ENCODE measurements at places on chromosomes 5 and 9. TPM values are rescaled to one million over a fixed set of nuclear protein-coding genes. Genes with fewer than 3 reads are reported as not detected.

DNA sequence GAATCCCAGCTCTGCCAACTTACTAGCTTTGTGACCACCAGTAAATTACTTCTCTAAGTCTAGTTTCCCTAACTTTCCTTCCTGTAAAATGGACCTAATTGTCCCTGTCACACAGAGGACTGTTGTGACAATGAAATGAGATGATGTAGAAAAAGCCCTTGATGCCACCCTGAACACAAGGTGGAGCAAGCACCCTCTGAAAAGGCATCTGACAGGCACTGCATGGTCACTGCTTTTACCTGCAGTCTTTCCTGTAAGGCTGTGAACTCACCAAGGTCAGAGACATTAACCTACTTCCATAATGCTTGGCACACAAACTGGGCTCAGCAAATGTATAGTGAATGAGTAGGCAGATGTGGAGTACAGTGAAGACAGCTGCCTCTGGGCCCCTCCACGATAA lies 6.1 kb downstream of the SLC31A2 start:
- no peak for DNase-seq

- DNase-seq: no peak
Measured at GRCh38 chr9:20315677-20316076, 306.6 kb downstream of the MLLT3 start.

GRCh38 chr5:54302267-54302687 lies 8.1 kb downstream of the ARL15 start:
- DNase-seq: no peak

- DNase-seq: no peak
Measured at GRCh38 chr5:116559239-116559638, 15.4 kb downstream of the SEMA6A start.

The DIAPH1 gene
- polyA plus RNA-seq: 62.2 TPM

DNA sequence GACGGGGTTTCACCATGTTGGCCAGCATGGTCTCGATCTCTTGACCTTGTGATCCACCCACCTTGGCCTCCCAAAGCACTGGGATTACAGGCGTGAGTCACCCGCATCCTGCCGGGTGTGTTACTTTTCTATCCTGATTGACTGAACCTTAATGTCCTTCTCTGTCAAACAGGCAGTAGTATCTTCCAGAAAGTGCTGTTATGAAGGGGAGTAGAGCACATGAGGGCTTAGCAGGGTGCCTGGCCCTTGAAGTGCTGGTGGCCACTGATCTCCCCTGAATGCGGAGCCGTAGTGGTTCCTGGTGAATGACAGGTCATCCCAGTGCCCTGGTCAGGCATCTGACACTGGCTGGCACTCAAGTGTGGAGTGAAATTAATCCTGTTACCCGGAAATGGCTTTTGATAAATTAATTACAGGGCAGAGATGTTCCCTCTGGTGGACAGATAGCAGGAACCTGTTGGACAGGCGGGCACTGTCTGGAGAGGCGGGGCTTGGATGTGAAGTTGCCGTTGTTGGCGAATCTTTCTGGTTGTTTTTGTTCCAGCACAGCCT lies 28.4 kb downstream of the PRRC2B start:
- no peak for DNase-seq

The SOHLH1 gene
- not detected for polyA plus RNA-seq

The IFNA21 gene
- 0.15 TPM for polyA plus RNA-seq

- DNase-seq: no peak
Measured at GRCh38 chr5:93789173-93790067, 48.0 kb upstream of the POU5F2 start.

The ANKRD31 gene
- polyA plus RNA-seq: 0.47 TPM

DNA sequence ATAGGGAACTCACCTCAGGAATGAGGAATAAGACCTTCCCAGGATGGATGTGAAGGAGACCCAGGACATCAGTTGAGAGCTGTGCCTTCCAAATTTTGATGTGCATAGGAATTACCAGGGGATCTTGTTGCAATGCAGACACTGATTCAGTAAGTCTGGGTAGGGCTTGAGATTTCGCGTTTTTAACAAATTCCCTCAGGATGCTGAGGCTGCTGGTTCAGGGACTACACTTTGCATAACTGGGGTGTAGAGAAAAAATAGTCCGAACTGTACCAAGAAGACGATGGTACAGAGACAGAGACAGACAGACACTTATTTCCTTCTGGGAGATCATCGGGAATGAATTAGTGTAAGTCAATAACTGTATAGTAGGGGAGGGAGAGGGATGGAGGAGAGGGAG lies 82.3 kb upstream of the FREM1 start:
- no peak for DNase-seq

Data from left renal pelvis (tissue), 4 donors.